ENCODE measurements at places on chromosomes 13 and 19.

- no peak for DNase-seq
Measured at GRCh38 chr19:45632468-45633196, 6.6 kb downstream of the EML2 start.

GRCh38 chr13:52162279-52163101 lies 3.1 kb upstream of the NEK3 start:
- no peak for DNase-seq

- no peak for DNase-seq
Measured at GRCh38 chr19:35081201-35081600, 34.4 kb upstream of the FXYD3 start.

DNA sequence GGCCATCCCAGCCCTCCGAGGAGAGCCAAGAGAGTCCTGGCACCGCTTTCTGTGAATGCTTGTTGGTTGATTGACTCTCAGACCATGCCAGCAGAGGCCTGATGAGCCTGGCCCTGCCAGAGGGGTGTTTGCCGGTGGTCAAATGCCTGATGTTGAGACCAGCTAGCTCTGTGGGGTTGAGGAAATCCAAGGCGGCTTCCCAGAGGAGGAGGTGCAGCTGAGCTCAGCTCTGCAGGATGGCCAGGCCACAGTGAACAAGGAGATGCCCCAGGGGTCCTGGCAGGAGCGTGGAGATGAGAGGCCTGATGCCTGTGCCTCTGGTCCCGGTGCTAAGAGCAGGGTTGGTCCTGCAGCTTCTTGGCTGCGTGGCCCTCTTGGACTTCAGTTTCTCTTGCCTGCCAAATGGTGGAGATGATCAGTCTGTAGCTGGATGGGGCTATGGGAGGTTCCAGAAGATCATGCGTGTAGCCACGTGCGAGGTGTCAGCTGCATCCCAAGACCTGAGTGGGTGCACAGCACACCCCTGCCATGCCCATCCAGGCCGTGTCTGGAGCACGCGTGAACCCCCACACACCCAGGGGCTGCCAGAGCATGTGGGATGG lies 16.8 kb downstream of the NFIC start:
- DNase-seq = no peak

DNA sequence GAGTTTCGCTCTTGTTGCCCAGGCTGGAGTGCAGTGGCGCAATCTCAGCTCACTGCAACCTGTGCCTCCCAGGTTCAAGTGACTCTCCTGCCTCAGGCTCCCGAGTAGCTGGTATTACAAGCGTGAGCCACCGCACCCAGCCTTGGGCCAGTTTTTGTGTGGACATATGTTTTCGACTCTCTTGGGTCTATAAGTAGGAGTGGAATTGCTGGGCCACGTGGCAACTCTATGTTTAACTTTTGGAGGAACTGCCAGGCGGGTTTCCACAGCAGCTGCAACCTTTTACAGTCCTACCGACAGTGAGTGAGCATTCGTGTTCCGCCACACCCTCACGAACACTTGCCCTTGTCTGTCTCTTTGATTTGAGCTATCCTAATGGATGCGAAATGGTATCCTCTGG lies 44.9 kb downstream of the BICRA start:
- no peak for DNase-seq

- DNase-seq = no peak
Measured at GRCh38 chr19:16455489-16455888, 16.3 kb downstream of the EPS15L1 start.

GRCh38 chr13:110305001-110305400 lies 2.0 kb downstream of the COL4A1 start:
- DNase-seq = no peak

DNA sequence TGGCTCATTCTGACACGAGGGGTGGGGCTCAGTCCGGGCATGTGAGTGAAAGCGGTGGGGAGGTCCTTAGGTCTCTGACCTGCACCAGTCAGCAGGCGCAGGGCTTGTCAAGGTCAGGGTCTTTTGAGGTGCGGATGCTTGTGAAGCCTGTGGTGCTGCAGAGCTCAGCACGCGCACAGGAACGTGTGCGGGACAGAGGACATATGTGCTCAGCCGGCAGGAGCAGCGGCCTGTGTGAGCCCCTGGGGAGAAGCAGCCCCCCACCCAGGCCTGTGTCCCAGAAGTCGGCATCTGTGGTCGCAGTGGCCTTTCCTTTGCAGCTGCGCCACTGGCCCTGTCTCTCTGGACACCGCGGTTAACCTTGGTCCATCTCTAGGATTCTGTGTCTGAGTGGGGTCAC lies 30.9 kb downstream of the ATP4B start:
- DNase-seq = no peak

GRCh38 chr13:99123101-99124045 lies 77.3 kb upstream of the UBAC2 start:
- no peak for DNase-seq

DNA sequence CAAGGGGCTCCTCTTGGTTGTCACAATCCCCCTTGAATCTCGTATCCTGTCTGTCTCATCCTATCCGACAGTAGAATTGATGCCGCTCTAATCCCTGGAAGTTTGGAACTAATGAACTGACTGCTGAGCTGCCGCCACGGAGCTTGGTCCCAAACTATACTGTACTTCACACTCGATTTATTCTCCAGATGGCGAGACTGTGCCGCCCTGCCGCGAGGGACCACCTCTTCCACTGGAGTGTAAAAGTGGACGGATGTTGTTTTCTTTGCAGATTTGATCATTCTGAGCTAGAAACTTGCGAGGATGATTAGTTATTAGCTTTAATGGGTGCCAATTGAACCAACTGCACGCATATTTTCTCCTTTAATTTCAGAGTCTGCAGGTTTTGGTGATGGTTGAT lies 117.2 kb downstream of the ZIC5 start:
- DNase-seq = no peak

GRCh38 chr19:14091813-14092462 lies 1.4 kb upstream of the SAMD1 start:
- no peak for DNase-seq

DNA sequence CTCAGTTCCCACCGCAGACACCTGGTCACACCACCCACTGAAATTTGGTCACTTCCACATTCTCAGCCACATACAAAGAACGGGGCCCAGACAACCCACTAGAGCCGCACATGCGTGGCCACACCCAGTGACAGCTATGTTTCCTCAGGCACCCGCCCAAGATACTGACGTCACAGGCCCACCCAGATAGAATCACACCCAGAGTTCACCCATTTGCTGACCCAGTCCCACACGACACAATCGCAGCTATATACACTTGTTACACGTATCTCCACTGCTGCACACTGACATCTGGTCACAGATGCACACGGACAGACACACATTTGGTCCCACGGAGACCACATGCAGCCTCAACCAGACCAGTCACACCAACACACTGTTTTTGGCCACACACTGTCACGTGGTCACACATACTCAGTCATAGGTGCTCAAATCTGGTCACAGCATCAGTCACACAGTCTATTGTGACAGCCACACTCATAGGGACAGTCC lies 2.9 kb downstream of the NUMBL start:
- no peak for DNase-seq

DNA sequence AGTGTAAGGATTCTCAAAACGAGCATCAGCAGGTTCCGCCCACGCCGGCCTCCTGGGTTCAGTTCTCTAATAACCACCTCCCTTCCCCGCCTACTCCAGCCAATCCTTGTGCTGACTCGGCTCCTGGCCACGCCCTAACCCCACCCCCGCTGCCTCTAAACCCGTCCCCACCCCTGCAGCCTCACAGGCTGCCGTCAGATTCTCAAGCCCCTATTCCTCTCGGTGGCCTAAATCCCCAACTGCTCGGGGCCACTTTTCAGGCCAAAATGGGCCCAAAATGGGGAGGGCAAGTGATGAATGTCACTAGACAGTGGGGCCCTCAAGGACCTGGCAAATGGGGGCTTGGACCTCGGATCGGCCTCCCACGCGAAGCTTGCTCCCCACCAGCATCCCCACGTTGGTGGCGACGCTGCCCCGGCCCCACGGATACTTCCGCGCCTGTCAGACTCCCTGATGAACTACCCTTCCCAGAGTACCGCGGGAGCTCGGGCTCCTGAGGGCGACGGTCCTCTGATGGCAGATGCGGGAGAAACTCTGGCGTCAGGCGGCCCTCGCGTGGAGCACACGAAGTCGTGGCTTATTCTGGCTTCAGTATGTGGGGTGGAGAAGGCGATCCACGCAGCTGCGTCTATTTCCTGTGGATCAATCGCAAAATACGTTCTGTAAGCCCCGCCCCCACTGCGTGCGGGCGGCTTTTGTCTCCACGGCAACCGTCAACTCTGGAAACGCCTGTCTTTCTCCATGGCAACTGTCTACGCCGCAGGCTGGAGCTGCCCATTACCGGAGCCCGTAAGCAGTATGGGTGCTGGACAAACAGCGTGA lies 24.8 kb downstream of the ZNF473 start:
- peak; percentile 36 for DNase-seq

- no peak for DNase-seq
Measured at GRCh38 chr19:30135797-30136196, 193.8 kb downstream of the URI1 start.

- DNase-seq = no peak
Measured at GRCh38 chr13:112248862-112249592, 127.1 kb upstream of the SPACA7 start.

DNA sequence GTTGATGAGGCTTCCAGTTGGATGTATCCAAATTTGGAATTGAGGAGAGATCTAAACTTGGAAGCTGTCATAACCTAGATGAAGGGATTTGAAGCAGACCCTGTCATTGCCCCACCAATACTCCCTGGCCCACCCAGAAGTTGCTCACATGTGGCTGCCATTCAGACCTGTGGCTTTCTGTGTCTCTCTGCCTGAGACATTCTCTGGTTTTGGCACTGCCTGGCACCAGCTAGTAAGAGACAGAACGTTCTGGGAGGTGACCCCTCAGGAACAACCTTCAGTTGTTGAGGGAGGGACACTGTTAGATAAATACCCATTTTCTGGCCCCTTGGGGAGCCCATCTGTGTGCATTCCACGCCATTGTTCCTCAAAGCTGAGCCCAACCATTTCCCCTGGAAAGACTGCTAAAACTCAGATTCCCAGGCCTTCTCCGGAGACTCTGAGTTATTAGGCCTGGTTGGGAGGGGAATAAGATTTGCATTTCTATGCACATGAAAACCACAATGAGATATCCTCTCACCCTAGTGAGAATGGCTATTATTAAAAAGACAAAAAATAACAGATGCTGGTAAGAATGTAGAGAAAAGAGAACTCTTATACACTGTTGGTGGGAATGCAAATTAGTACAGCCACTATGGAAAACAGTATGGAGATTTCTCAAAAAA lies 290.4 kb downstream of the TSHZ3 start:
- no peak for DNase-seq

DNA sequence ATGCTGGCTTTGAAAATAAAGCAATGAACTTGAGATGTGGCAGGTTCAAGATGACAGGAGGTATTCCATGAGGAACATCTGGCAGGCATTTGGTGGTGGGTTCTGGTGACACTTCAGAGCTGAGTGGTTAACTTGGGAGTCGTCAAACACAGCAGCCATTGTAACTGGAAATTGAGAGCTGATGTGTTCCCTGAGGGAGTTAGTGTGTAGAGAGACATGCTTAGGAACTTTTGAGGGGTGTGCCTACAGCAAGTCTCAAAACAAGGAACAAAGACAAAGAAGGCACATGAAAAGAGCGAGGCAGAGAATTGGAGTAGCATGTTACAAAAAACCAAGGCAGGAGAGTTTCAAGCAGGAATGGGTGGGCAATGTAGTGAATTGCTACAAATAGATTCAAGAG lies 53.9 kb upstream of the KL start:
- DNase-seq = no peak

DNA sequence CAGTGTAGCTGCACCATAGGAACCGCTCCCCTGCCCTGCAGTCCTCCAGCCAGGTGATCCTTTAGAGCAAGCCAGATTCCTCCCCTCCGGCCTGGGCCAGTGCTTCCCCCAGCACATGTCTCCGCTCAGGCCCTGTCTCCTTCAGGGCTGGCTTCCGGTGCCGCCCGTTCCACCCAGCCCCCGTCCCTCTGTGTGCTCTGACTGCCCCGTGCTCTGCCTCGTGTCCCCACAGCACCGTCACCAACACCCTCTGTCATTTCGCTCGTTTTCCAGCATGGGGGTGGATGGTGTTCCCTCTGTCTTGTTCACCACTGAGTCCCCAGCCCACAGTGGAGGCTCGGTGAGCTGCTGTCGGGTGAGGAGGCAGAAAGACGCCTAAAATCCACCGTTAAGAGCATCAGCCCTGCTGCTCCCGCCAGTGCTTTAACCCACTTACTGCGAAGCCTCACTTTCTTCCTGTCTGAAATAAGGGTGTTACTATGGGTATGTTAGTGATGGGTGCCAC lies 54.5 kb downstream of the TSSK6 start:
- DNase-seq = no peak

- DNase-seq = no peak
Measured at GRCh38 chr19:49160450-49161189, 3.0 kb downstream of the TRPM4 start.

- no peak for DNase-seq
Measured at GRCh38 chr19:648305-648704, 8.6 kb downstream of the FGF22 start.

DNA sequence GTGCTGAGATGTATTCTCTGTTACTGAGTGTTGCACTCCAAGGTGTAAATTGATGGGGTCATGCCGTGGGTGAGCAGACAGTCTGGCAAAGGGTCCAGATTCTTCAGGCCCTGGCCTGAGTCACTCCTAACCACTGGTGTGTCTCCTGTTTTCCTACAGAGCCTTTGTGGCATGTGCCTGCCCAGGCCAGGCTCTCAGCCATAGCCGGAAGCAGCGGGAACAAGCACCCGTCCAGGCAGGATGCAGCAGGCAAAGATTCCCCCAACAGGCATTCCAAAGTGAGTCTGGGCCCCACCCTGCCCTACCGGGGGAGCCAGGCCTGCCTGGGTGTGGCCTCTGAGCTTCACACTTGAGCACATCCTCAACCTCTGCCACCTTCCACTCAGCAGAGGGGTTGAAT lies 61.9 kb downstream of the DPF1 start:
- DNase-seq = no peak

GRCh38 chr13:42985312-42986175 lies 6.5 kb downstream of the EPSTI1 start:
- DNase-seq = no peak

DNA sequence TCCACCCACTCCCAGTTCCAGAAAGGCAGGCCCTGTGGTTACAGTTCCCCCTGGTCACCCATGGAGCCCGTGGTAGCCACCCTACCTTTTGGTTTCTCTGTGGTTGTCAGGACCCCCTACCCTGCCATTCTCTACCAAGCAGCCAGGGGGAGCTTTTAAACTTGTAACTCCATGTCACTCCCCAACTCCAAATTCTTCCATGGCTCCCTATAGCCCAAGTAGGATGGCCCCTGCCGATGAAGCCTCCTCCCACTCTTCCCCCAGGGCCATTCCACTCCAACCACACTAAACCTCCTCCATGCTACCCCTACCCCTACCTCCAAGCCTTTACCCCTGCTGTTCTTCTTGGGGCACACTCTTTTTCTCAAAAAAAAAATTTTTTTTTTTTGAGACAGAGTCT lies 2.2 kb downstream of the S1PR2 start:
- DNase-seq = peak; percentile 58

DNA sequence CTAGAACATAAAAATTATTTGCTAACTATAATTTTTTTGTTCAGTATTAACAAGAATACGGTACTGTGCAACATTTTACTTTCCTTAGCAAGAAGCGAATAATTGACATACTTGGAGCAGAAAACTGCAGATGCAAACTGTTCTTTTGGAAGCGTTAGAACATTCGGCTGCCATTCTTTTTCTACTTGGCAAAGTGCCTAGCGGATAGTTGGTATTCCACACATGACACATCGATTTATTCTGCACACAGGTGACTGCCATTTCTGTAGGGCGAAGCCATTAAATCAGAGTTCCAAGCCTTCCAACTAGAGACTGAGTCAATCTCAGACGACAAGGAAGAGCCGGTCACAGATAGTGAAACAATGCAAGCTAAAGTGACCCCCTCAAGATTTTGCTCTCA lies 117.4 kb downstream of the TRPC4 start:
- no peak for DNase-seq

Data from RPMI8226 (cell line).